Brain (organoid and tissue), 16 donors: ENCODE measurements at places on chromosomes 1 and 21. TPM values are rescaled to one million over a fixed set of nuclear protein-coding genes. Genes with fewer than 3 reads are reported as not detected.

- no peak for DNase-seq
These were observed 54.2 kb upstream of the SSBP3 start for GRCh38 chr1:54460351-54460750.

- no peak for DNase-seq
These were observed 7.7 kb upstream of the PTGFRN start for GRCh38 chr1:116902027-116902426.

GRCh38 chr1:8293641-8294169, 24.2 kb upstream of the SLC45A1 start:
- DNase-seq = no peak

DNA sequence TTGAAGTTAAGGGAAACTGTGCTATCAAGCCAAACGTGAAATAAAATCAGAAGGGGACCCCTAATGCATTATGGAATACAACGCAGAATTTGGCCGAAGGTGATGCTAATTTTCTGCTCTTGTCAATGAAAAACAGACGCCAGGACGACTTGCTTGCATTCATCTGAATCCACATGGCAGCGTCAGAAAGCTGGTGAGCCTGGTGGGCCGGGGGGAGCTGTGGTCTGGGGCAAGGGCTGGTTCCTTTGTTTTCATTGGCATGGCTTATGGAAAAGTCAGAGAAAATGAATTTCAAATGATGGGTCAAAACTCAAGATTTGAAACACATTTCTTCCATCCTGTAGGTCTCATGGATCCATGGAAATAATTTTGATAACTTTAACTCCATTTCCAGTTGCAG, 86.4 kb upstream of the RUNX1 start:
- DNase-seq = peak; percentile 13

DNA sequence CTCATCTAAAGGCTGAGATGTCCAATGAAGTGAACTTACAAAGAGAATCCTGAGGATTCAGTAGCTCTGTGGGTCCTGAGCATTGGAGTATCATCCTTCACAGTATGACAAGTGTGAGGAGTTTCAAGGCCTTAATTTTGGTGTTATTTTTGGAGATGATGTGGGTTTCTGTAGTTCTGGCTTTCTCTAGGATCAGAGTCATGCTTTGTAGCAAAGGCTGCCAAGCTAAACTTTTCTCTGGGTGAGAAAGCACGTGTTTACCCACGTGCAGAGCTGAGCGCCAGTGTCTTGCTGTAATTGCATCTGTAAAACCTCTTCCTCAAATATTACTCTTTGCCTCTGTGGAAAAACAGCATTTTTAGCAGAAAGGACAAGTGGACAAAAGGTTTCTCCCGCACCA, 387.8 kb upstream of the LYPLAL1 start:
- no peak for DNase-seq

- DNase-seq = no peak
These were observed 4.1 kb upstream of the PTPN7 start for GRCh38 chr1:202164271-202165037.

DNA sequence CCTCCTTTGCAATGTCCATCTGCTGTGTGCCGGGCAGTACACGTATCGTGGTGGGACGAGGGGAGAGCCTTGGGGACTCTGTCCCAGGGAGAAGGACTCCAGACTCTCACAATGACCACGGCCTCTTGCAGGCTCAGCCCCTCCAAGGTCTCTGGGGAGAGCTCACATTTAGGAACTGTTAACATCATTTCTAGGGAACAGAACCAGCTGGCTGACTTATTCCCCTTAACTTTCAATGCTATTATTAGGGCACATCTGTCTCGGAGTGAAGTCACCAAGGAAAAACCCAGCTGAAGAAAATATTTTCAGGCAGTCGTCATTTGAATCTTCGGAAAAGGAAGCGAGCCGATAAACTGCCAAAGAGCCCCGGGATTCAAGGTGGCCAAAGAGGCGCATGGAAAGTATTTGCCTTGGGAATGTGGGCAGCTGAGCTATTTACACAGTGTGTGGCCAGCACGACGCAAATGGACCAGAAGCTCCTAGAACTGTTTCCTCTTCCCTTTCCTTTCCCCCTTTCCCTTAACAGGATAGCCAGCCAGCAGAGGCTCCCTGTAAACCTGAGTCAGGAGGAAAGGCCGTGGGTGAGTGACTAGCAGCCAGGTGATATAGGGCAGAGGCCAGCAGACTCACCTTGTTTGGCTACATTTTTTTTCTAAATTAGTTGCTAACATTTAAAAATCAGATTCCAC, 74.5 kb downstream of the ITPKB start:
- no peak for DNase-seq

- DNase-seq = no peak
These were observed 520.5 kb downstream of the SMYD3 start for GRCh38 chr1:245986404-245987218.

DNA sequence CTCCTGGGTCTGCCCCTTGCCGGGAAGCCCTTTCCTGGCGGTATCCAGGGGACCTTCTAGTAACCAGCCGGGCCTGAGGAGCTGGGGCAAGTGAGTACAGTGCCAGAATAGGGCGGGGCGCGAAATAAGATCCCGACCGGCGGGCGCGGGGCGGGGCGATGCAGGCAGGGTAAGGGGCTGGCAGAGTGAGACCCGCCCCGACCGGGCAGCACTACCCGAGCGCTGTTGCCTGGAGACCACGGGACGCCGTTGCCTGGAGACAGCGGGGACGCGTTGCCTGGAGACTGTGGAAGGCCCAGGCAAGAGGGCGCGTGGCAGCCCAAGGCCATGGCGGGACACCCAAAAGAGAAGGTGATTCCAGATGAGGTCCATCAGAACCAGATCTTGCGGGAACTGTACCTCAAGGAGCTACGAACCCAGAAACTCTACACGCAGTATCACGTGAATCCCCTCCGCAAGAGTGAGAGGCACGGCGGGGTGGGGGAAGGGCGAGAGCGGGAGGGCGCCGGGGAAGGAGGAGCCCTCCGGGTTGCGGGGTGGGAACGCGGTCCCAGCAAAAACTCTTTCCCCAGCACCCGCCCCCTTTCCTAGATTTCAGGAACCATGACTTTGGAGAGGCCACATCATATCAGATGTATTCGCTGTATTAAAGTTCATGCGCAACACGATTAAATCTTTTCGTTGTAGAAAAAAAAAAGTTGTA, 24.3 kb downstream of the EBNA1BP2 start:
- peak; percentile 77 for DNase-seq

GRCh38 chr1:177857285-177857684, 112.6 kb downstream of the SEC16B start:
- no peak for DNase-seq

DNA sequence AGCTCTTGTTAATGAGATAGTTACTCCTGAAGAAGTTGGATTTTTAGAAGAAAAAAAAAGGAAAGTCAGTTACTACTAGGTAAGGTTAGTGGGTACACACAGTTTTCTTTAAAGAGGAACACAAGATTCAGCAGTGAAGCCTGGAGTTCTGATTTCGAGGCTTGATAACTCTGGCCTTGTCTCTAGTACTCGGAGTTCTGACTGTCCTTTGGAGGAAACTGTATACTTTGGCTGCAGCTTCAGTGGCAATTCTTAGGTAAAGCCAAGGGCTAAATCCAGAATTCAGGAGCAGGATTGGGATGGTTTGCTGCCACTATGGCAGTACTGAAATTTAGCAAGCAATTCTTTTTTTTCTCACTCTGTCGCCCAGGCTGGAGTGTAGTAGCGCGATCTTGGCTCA, 9.2 kb downstream of the ACADM start:
- no peak for DNase-seq

GRCh38 chr1:237760951-237761350, 129.8 kb downstream of the ZP4 start:
- DNase-seq = no peak

DNA sequence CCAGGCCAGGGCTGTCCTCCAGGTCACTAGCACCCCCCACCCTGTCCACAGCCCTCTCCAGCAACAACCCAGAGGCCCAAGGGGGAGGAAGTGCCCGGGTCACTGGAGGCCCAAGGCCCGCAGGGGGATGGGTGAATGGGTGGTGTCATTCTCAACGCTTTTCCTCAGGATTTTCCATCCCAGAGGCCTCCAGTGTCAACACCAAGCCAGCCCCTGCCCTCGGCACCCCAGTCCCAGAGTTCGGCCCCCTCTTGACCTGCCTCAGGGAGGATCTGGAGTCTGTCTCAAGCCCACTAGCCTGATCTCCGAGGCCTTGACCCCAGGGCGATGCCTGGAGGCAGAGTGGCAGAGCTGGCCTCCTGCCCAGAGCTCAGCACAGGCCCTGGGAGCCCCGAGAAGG, 5.1 kb downstream of the TMEM82 start:
- no peak for DNase-seq

NEK2 gene
- 24.4 TPM for polyA plus RNA-seq

FMO2 gene
- polyA plus RNA-seq = 0.24 TPM
